ENCODE measurements at places on chromosomes 7 and 10. TPM values are rescaled to one million over a fixed set of nuclear protein-coding genes. Genes with fewer than 3 reads are reported as not detected.

HOXA5 gene
- total RNA-seq, result 11.3 TPM

CPA4 gene
- 0.62 TPM for total RNA-seq

C10orf105 gene
- 0.24 TPM for total RNA-seq

VSIR gene
- 135 TPM for total RNA-seq

LRRC4 gene
- 7.3 TPM for total RNA-seq

LEP gene
- total RNA-seq, result 5.2 TPM

OR9A2 gene
- total RNA-seq, result not detected

HTR5A gene
- total RNA-seq, result not detected

ITGA8 gene
- 227 TPM for total RNA-seq

MYPN gene
- 2.5 TPM for total RNA-seq

ANLN gene
- 6.4 TPM for total RNA-seq

INSYN2A gene
- total RNA-seq, result 0.33 TPM

OR2A1 gene
- not detected for total RNA-seq

LMBR1 gene
- total RNA-seq, result 65.1 TPM

ENTPD1 gene
- total RNA-seq, result 92.9 TPM

FAM13C gene
- 18.7 TPM for total RNA-seq

MORN4 gene
- total RNA-seq, result 6.5 TPM

AKR1D1 gene
- total RNA-seq, result not detected
